ENCODE measurements at places on chromosomes 13 and 19.

DNA sequence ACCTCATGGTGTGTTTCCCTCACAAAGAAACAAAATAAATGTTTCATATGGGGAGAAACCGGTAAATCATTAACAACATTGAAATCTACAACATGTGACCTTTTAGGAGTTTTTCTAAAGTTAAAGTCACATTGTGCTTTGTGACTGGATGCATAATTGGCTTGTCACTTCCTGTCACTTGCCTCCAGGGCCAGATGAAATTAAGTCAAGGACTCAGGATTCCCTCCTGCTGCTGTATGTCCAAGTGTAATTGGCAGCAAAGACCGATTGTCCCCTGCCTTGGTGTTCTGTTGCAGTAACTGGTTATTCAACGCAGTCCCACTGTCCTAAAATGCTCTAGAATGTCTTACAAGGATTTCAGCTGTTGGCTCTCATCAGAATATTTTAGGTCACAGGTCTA lies 448.2 kb downstream of the LIG4 start:
- no peak for DNase-seq

DNA sequence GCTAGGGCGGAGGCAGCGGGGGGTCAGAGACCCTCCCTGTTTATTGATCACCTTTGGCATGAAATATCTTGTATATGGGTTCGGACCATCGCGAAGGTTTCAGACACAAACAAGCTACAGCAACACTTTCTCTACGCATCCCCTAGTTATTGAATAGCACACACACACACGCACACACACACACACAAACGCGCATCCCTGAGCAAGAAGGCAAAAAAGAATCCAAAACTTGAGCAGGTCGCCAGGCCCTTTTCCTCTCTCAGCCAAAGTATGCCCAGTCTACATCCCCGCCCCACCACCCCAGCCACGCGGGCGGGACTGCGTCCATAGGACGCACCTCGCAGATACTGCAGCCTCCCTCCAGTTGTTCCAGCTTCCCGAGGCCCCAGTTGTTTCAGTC lies 16.0 kb downstream of the POU4F1 start:
- no peak for DNase-seq

- DNase-seq = no peak
Observed at GRCh38 chr13:85076343-85076742, 722.9 kb downstream of the SLITRK6 start.

DNA sequence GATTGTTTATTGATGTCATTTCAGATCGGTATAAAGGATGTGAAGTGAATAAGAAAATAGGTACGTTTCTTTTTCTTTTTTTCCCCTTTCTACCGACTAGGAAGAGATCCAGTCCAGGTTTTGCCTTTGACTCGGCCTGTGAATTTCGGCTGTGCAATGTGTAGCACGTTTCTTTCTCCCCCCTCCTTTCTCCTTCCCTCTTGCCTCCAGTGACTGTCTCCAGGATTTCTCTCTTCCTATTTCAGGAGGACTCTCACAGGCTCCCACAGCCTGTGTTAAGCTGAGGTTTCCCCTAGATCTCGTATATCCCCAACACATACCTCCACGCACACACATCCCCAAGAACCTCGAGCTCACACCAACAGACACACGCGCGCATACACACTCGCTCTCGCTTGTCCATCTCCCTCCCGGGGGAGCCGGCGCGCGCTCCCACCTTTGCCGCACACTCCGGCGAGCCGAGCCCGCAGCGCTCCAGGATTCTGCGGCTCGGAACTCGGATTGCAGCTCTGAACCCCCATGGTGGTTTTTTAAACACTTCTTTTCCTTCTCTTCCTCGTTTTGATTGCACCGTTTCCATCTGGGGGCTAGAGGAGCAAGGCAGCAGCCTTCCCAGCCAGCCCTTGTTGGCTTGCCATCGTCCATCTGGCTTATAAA lies at the start of gene GPC6:
TSS of gene GPC6 (plus strand) at position 185 of the 657 bp plus-strand sequence.
- no peak for DNase-seq

GRCh38 chr19:10551698-10552301 lies 8.1 kb downstream of the ATG4D start:
- no peak for DNase-seq

- DNase-seq = no peak
Observed at GRCh38 chr13:105074755-105075154, 1460.7 kb downstream of the EFNB2 start.
